ENCODE measurements at places on chromosomes 11 and 22.

GRCh38 chr22:21948824-21949568, 3.7 kb downstream of the PPM1F start:
- DNase-seq: no peak

GRCh38 chr22:17161991-17162390, 2.9 kb upstream of the HDHD5 start:
- DNase-seq: no peak

DNA sequence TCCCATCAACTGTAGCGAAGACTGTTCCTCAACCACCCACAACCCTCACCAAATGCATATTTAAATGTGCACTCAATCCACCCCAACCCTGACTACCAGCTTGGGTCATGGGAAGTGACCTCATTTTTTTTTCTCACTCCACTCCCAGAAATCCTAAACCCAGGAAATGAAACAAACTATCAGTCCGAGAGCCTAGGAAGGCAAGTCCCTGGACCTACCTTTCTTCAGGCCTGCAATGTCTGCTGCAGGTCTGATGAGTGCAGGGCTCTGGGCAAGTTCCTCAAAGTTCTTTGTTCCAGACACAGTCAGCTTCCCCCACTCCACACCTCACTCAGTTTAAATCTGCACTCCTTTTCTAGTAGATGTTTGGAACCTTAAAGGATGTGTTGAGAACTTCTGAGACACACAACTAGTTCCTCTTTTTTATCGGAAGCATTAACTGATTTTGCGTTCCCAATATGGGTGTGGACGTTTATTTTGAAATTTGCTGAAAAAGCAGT, at the start of gene MS4A4E:
TSS of gene MS4A4E (minus strand) at position 398 of the 500 bp plus-strand sequence. CDS start 13,082 bp downstream, outside the sequence.
- DNase-seq: no peak

DNA sequence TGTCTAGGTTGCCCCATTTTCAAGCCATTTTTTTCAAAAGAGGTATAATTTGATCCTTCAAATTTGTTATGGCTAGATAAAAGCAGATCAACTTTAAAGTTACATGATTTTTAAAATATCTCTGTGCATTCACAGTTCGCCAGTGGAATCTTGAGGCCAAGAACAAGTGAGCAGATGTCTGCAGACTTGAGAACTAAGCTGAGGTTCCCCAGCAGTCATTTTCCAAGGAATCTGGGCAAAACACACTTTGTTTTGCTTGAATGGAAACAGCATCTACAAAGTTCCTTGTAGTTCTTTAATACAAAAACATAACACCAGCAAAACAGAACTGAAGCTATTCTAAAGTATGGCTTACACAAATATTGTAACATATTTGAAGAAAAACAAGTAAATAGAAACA, 7.7 kb downstream of the MPPED2 start:
- DNase-seq: no peak

DNA sequence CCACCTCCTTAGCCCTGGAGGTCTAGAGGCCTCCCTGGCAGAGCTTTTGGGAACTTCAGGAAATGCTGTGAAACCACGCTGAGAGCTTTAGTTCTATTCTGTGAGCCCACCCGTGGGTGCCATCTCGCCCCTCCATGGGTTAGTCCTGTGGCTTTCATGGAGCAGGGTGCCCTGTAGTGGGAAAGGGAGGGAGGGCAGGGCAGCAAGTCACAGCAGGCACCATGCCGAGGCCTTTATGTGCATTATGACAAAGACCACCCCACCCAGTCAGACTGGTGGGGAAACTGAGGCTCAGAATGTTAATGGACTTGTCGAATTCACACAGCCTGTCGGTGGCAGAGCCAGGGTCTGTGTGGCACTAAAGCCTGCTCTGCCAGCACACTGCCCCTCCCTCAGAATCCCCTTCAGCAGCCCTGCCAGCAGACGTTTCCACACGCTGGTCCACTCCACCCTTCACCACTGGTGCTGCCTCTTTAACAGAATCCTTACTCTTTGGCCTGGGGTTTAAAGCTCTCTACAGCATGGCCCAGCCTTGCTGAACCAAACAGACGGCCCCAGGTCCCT, 13.4 kb downstream of the TMPRSS13 start:
- no peak for DNase-seq

DNA sequence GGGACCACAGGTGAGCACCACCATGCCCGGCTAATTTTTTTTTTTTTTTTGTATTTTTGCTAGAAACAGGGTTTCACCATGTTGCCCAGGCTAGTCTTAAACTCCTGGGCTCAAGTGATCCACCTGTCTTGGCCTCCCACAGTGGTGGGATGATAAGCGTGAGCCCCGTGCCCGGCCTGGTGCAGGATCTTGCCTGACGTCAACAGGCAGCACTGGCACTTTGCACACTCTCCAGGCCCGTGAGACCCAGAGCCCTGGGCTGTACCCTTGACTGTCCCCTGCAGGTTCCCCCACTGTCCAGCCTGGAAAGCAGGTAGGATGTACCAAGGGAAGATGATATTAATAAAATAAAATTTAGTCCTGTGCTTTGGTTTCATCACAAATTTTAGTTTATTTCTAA, 29.1 kb upstream of the PANX2 start:
- peak; percentile 25 for DNase-seq

DNA sequence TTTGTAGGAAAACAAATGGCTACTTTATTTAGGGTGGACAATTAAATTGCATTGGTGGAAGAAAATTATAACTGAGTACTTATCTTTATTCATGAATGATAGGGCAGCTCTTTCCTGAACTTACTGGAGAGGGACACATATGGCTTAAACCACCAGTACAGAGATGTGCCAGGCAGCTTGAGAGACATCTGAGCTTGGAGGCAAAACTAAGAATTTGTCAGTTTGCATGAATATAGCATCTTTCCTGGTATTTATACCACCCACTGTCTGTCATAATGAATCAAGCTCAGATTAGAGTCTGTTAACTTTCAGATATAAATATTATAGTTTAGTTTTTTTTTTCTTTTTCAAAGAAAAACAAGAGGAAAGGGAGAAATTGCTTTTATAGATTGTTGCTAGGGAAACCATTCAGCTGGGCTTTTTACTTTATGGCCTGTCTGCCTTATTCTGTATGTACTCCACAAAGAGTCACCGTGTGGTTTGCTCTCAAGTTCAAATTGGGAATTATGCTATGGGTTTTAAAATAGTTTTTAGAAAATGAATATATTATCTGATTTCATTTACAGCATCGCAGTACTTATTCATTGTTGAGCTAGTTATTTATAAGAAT, 477.0 kb upstream of the CHORDC1 start:
- no peak for DNase-seq

DNA sequence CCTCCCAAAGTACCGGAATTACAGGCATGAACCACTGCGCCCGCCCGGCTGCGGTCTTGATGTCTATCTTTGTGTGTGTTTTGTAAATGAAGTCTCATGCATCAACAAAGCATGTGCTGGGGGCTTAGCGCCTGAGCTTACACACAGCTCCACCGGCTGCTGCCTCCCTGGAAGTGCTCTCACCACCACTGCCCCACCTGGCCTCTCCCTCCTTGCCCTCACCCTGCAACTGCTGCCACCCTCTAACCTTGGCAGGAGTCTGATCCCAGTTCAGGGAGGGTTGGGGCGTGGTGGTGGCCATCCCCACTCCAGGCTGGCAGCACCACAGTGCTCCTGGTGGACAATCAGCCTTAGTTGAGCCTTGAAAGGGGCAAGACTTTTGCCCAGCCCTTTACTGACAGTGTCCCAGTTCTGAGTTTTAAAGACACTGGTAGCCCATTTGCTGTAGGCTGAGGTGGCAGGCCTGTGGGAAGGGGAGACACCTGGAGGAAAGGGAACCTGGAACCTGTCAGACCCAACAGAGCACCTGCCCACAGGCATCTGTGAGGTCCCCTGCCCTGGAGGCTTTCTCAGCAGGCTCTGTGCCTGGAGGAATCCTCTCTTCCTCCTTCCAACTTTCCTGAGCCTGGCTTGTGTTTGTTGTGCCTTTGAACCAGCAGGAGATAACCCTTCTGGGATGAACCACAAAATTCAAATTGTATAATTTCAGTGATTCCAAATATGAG, 42.4 kb upstream of the WEE1 start:
- DNase-seq: no peak

GRCh38 chr11:128680906-128681305, 13.0 kb upstream of the FLI1 start:
- DNase-seq: no peak

DNA sequence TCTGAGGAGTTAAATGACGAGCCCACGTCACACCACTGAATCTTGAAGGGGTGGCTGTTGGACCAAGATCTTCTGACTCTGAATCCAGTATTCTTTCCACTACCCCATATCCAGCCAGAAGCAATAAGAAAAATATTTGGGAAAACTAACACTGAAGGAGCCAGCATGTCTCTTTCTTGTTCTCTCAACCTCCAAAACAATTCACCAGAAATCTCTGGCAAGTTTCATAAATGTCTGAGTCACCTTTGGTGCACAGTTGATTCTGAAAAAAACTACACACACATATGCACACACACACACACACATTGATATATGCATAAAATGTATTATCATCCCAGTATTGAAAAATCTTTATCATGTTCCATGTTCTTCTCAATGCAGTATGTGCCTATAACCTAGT, 104.3 kb upstream of the BLID start:
- no peak for DNase-seq

DNA sequence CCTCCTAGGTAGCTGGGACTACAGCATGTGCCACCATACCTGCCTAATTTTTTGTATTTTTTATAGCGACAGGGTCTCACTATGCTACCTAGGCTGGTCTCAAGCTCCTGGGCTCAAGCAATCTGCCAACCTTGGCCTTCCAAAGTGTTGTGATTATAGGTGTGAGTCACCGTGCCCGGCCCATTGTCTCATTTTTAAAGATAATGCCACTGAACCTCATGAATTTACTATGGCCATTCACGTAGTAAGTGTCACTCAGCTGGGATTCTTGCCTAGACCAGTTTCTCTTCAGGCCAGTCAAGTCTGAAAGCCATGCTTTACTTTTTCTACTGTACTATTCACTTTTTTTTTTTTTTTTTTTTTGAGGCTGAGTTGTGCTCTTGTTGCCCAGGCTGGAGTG, 22.4 kb downstream of the DEPDC5 start:
- DNase-seq: no peak

GRCh38 chr11:64771861-64772260, 6.5 kb downstream of the SF1 start:
- DNase-seq: no peak

- DNase-seq: no peak
These were observed 10.7 kb upstream of the NLRP6 start for GRCh38 chr11:267491-267994.

GRCh38 chr11:101211407-101211975, 81.9 kb upstream of the PGR start:
- no peak for DNase-seq

DNA sequence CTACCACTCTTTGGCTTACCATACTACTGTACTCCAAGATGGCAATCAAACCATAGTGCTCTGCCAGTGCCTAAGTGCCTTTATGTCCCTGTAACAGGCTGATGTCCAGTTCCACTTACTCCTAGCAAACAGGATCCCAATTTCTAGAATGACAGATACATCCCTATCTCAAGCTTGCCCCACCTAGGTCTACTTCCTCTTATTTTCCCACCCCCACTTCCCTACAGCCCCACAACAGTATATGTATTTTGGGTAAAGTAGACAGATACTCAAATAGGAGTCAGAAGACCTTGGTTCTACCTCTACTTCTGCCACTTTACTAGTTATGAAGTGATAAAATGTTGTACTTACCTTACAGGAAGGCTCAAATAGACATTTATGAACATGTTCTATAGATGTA, 24.1 kb downstream of the SIK3 start:
- no peak for DNase-seq

DNA sequence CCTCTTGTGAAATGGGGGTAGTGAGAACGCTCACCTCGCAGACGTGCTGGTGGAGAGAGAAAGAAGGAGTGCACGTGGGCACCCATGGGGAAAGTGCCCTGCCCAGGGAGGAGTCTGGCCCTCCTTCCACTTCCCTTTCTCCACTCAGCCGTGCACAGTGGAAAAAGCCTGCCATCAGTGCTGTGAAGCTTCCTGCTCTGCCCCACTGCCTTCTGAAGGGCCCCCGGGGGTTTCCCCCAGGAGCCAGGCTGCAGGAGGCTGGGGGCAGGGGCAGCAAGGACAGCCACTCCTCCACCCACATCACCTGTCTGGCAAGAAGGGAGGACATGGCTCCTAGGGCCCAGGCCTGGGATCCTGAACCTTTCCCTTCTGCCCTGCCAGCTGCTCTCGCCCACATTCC, 7.6 kb downstream of the TP53I11 start:
- DNase-seq: no peak

- no peak for DNase-seq
These were observed 2.5 kb downstream of the APOL4 start for GRCh38 chr22:36199001-36199551.

DNA sequence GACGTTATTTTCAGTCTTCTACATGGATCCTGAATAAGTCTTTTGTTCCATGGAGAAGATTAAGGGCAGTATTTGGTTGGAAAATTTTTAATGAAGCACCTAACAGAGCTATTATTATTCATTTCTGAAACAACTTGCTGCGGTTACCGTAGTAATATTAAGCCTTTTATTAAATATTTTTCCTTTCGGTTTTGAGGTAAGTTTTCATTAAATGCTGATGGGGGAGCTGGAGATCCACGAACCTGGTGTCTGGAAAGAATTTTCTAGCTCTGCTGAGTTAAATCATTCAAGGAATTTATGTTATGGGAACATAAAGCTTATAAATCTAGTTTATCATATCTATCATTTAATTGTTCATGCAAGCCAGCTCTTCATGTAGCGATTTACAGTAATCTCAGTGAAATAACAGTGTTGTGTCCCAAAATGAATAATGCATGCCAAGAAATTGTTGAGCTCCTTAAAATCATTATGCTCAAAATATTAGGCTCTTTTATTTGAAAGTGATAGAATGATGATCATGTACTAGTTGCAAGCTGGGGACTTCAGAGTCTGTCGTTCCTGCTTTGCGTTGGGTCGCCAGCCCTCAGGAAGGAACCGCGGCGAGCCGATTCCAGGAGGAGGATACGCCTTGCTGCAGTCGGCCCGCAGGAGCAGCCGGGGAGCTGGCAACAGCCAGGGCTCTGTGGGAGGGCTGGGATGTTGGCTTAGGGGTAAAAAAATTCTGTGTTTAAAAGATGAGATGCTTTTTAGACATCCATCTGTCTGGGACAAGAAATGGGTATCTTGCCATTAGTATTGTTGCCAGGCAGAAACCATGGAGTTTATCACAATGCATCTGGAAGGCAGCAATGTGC, 83.1 kb downstream of the TBC1D22A start:
- no peak for DNase-seq

DNA sequence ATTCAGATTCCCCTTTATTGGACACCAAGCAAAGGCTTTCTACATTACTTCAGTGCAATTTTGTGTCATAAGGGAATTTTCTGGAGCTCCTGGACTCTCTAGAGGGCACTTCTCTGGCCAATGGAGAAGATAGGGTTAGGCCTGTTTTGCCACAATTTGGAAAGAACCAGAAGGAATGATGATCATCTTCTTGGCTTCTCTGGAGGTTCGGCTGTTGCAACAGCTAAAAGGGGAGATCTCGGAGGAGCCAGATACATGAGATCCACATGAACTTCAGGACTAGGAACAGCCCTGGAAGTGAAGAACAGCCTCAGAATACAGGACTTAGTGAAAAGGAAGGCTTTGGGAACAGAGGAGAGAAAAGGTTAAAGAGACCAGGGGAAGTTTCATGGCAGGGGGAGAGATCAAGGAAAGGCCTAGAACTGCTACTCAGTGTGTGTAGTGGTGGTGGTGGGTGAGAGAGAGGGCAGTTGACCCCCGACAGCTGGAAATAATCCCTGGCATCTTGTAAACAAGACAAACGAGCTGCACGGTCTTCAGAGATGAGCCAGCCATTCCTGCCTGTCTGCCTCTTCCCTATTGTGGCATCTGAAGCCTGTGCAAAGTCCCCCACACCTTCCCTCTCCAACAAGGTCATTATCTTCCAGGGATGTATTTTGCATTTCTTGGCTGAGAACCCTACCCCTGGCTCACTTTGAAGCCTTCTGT, 83.8 kb downstream of the CCDC81 start:
- no peak for DNase-seq

All from NCI-H774 (cell line).